ENCODE measurements at places on chromosomes 11 and 22.

- DNase-seq: no peak
Observed at GRCh38 chr11:109000531-109000930, 335.7 kb downstream of the DDX10 start.

GRCh38 chr11:102026959-102027358 lies 20.3 kb upstream of the CFAP300 start:
- no peak for DNase-seq

DNA sequence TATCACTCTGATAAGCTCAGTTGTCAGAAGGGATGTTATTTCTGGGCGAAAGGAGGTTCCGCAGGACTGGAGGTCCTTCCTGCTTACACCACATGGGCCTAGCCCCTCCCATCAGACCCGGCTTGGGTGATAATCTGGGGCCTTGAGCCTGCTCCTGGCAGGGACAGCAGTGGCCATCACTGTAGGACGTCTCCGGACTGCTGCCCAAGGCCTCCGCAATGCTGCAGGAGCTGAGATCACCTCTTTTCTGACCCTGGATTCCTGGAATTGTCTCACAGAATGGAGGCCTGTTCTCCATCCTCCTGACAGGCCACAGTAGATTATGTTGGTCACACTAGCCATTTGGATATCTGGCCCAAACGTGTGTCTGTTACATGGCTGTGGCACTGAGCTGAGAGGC lies 9.2 kb upstream of the BIK start:
- DNase-seq: no peak

DNA sequence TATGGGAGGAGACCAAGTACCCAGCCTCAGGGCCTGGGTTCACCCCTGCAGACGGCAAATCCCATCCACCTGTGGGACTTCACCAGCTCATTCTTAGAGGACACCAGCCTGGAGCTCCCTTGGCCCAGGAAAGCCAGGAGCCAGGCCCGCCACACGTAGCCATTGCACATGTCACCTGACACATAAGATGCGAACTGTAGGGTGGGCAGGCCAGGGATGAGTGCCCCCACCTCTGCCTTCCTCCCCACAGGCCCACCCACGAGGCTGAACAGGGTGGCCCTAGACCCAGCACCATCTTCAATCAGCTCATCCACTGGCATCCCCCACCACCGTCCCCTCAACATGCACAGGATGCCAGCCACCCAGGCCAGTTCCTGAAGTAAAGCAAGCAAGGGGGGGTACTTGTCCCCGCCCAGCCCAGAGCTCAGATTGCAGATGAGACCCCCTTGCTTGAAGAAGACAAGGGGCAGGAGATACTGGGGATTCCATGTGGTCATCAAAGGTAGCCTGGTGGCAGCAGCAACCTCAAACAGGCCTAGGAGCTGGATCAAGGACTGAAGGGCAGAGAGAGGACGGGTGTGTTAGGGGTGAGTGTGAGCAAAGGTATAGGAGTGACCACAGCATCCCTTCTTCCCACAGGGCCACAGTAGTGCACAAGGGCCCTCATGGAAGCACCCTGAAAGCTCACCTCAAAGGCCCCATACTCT lies 45.6 kb downstream of the IGLL5 start:
- no peak for DNase-seq

- no peak for DNase-seq
Observed at GRCh38 chr11:46347637-46348311, 511 bp downstream of the DGKZ start.

GRCh38 chr11:60303661-60304060 lies 23.2 kb downstream of the MS4A4A start:
- DNase-seq: no peak

DNA sequence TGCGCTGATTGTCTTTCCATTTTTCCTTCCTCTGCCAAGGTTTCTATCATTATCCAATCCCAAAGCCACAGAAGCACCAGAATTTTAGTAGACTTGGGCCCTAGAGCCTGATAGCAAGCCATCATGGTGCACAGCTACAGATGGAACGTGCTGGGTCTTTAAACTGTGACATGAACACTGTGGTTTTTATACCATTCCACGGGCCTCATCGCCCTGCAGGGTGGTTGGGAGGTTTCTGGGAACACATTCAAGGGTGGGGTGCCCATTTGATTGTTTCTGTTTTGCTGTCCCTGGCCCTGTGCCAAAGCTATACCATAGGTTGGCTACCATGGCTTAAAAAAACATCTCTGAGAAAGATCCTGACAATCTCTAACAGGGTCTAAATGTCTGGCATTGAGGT lies 151.9 kb downstream of the CACNA1I start:
- DNase-seq: no peak

- DNase-seq: no peak
Observed at GRCh38 chr11:1763336-1763795, 361 bp downstream of the CTSD start.

- DNase-seq: no peak
Observed at GRCh38 chr11:125081098-125081798, 18.1 kb downstream of the SLC37A2 start.

GRCh38 chr11:115466122-115466521 lies 38.1 kb downstream of the CADM1 start:
- DNase-seq: no peak

DNA sequence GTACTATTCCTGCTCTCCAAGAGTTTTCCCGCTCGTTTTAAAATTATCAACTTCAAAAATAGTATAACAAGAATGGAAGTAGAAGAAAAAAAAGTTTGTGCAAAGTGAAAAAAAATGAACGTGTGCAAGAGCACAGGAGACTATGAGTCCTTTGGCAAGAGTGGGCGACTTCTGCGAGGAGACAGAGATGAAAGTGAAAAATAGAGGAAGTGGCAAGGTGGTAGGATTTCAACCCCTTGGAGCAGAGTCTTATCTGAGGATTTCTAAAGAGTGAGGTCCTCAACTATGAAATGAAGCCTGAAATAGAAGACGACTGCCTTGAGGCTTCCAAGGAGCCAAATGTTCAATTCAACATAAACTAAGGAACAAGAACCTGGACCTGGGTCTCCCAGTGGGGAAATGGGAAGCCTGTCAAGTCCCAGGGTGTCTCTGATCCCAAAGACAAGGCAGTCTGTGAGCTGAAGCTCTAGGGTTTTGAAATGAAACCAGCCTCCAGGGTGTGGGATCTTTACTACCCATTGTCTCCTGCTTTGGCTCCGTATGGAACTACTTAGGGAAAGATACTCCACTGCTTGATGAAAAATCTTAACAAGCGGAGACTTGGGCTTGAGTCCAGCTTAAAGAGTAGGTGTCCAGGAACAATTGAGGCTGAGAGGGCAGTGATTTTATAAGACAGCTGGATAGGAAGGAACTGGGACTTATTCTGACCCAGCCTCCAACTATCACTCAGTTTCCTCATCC lies 4.8 kb downstream of the P4HA3 start:
- no peak for DNase-seq

GRCh38 chr22:45574069-45574703 lies 71.5 kb downstream of the FBLN1 start:
- DNase-seq: no peak

DNA sequence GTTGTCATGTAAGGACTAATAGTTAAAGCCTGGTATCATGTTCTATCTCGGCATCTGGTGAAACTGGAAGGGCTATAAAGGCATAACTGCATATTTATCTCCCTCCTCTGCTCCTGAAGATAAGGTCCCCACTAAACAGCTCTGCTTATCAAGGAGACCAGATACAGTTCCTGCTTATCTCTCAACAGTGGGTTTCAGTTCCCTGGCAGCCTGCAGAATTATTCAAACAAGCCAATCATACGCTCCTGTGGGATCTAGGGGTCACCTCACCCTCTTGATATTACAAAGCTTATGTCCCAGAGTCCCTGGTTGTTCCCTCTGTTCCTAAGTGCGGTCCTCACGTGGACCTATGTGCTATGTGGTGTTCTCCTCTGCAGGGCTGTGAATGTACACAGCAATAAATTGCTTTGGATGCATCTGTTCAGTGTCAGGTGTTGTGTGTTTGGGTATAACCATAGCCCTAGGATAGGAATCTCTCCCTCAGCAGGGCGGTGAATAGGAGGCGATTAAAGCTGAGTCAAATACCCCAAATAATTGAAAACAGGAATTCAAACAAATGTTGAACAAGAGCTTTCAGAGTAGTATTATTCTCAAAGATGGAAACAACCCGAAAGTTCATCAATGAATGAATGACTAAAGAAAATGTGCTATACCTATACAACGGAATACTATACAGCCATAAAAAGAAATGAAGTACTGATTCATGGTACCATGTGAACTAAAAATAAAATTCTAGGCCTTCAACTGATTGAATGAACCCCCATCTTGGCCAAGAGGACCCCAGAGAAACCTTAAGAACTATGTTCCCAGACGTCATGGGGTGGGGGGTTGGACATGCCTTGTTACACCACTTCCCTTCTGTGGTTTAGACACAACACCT lies 3.1 kb upstream of the OOSP4A start:
- no peak for DNase-seq

- DNase-seq: no peak
Observed at GRCh38 chr11:8314916-8315315, 51.2 kb upstream of the LMO1 start.

DNA sequence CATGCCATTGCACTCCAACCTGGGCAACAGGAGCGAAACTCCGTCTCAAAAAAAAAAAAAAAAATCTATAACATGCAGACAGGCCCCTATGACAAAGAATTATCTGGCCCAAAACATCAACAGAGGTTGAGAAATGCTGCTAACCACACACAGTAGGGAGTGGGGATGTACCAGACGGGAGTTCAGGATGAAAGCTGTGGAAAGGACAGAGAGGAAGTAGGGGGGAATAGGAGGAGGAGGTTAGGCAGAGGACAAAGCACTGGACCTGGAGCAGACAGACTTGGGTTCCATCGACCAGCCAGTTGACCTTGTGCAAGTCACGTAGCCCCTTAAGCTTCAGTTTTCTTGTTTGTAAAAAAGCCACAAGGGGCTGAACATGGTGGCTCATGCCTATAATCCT lies 12.5 kb downstream of the LRP4 start:
- no peak for DNase-seq

GRCh38 chr22:22086501-22087158 lies 104.0 kb upstream of the TOP3B start:
- DNase-seq: no peak

DNA sequence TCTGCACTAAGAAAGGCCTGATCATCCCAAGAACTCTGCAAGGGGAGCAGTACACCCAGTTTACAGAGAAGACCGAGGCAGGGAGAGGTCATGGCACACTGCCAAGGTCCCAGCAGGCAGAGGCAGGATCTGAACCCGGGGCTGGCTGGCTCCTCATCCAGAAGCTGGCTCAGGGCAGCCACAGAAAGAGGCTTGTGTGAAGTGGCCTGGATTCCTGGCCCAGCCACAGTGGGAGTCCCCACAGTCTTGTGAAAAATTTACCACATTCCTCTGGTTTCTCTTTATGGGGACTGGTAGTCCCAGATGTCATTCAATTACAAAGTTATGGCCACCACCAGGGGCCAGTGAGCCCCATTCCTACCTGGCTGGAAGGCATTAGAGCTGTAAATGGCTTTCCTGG lies 440.5 kb downstream of the MIAT start:
- no peak for DNase-seq

Data from stimulated activated CD8-positive, alpha-beta memory T cell treated with anti-CD3 and anti-CD28 coated beads, Interleukin-4, amount 100 ng/mL, for 1 hour (primary cell).